Bronchial epithelial cell (primary cell): ENCODE measurements at places on chromosomes 12 and 14. TPM values are rescaled to one million over a fixed set of nuclear protein-coding genes. Genes with fewer than 3 reads are reported as not detected.
A peak's percentile ranks its signal among the peaks of the same experiment; 100 is the strongest.

Gene TMEM30B
- 10.5 and 15.7 TPM in 2 replicates for total RNA-seq

GRCh38 chr12:53803194-53803593 lies 51.4 kb upstream of the CISTR start:
- no peak for DNase-seq

DNA sequence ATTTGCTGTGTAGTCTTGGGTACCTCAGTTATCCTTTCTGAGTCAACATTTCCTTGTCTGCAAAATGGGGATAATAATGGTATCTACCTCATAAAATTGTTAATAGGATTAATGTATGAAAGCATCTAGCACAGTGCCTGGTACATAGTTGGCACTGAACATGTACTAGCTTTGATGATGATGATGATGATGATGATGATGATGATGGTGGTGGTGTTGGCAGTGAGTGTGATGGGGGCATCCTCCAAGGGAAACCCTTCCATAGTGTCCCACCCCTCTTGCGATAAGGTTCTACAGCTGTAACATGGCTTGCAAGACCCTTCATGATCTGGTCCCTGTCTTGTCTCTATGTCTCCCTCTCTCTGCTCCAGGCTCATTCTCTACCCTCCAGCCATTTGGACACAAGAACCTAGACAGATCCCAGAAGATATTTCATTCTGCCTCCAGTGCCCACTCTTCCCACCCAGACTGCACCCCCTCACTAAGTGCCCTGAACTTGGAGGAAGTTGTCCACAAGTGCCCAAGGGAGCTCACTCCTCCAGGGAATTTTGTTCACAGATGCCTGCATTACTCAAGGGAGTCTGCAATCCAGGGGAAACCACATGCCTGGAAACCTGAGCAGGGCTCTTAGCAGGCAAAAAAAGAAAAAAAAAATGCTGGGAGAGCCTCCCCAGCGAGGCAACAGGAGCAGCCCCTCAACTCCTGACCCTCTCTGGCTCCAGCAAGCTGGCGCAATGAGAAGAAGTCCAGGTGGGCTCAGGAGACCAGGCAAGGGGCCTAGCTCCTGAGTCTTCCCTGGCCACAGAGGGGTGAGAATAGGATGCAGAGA lies 10.1 kb upstream of the BDKRB1 start:
- DNase-seq, result peak; percentile 68

DNA sequence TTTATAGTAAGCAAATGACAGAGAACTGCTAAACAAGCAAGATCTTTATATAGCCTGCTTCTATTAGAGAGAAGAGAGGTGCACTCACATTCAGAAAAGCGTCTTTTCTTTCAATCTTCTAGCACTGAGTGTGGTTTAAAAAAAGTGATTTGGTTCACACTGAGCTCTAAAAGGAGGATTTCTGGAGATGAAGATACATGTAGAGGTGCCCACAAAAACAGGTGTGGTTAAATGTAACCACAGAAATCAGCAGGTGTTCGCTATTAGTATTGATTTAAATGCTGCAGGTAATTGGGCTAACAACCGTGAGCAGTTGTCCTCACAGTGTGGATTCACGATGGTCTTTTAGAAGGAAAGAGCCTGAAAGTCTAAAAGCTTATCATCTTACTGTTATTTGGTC lies 10.7 kb downstream of the PKP2 start:
- DNase-seq, result no peak

DNA sequence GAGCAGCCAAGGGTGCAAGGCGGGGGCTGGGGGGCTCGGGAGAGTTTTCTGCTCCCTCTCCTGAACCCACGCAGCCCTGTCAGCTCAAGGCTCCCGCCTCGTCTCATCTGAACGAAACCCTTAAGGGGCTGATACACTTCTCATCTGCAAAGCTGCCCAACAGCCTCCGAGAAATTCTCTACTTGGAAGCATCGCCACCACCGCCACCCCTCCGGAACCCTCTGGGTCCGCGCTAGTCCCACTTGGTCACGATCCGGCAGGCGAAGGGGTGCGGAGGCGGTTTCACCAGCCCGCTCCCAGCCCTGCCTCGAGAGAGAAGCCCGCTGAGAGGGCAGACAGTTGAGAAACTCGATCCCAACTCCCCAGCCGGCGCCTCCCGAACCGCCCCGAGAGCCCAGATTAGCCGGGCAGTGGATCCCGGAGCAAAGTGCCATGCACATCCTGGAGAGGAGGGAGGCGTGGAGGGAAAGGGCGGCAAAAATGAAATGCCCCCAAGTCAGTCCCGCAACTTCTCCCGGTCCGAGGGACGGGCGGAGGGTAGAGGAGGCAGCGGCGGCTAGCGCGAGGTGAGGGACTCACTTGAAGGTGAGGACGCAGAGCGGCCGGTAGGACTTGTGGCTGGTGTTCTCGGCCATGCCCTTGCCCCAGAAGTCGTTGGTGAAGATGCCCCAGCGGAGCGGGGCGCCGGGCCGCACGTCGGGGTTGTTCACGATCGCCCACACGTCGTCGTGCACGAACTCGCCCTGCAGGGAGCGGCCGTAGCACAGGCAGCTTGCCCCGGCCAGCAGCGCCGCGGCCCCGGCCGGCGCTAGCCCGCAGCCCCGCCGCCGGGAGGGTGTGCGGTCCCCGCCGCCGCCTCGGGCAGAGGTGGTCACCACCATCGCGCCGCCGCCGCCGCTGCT lies 620 bp downstream of the TMTC1 start:
- DNase-seq, result no peak

Gene SLC38A6
- total RNA-seq, result 16.1 and 22.3 TPM in 2 replicates

GRCh38 chr12:40261937-40262336 lies 37.1 kb downstream of the LRRK2 start:
- no peak for DNase-seq

Gene OTOGL
- total RNA-seq, result under 0.01 TPM in 1 of 2 replicates, not detected in the other

GRCh38 chr12:122072031-122072970 lies 6.3 kb upstream of the MLXIP start:
- peak; percentile 84 for DNase-seq
